Stimulated activated CD4-positive, alpha-beta T cell treated with anti-CD3 and anti-CD28 coated beads, Interleukin-1b, Interleukin-23, amount 100 ng/mL, for 1 hour (primary cell): ENCODE measurements at places on chromosomes 11 and 22.

DNA sequence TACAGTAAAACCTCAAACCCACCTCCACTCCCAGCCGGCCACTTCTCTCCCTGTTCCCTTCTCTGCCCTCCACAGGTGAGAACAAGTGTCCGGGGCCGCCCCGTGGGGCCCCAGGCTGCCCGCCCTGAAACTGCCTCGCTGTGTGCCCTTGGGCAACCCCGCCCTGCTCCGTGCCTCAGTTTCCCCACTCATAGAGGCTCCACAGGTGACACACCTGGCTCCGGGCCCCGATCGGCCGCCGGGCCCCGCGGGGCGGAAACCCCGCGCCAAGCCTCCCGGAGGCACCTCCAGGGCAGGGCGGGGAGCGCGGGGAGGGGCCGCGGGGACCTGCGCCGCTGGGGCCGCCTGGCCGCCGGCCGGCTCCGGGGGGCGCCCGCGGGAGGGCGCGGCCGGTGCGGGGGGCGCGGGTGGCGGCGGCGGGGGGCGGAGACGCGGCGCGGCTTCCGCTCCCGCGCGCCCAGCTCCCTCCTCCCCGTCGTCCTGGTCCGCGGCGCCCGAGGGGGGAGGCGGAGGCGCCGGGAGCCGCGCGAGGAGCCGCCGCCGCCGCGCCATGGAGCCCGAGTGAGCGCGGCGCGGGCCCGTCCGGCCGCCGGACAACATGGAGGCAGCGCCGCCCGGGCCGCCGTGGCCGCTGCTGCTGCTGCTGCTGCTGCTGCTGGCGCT is at the start of gene LRP5:
TSS of gene LRP5 (plus strand) at position 475 of the 663 bp plus-strand sequence. CDS start at position 599, 124 bp downstream.
- no peak for DNase-seq

- DNase-seq = no peak
Measured at GRCh38 chr11:94786264-94787126, 18.3 kb downstream of the AMOTL1 start.

DNA sequence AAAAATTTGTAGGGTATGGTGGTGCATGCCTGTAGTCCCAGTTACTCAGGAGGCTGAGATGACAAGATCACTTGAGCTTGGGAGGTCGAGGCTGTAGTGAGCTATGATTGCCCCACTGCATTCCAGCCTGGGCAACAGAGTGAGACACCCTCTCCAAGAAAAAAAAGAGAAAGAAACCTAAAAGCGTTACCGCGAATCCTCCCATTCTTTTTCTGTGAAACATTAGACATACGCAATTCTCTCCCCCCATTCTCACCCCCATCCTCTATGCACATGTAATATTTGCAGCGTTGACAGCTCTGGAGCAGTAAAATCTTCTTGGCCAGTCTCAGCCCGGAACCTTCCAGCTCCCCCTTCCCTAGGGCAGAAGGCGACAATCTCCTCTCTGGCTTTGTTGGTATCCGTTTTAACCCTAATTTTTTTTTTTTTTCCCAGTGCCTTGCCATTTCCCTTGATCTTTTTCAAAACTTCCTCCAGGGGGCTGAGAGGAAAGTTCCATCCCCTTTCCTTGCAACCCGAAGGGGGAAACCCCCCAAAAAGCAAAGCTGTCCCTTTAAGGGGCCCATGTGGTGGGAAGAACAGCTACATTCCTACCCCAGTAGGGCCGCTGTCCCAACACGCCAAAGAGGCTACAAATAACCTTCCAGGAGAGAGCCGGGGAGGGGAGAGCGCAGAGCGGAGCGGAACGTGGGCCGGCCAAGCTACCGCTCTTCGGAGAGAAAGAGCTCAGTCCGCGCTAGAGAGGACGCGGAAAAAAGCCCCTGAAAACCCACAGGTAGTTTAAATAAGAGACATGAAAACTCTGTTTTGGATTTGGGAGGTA is 1.9 kb downstream of the LRP4 start:
- no peak for DNase-seq

DNA sequence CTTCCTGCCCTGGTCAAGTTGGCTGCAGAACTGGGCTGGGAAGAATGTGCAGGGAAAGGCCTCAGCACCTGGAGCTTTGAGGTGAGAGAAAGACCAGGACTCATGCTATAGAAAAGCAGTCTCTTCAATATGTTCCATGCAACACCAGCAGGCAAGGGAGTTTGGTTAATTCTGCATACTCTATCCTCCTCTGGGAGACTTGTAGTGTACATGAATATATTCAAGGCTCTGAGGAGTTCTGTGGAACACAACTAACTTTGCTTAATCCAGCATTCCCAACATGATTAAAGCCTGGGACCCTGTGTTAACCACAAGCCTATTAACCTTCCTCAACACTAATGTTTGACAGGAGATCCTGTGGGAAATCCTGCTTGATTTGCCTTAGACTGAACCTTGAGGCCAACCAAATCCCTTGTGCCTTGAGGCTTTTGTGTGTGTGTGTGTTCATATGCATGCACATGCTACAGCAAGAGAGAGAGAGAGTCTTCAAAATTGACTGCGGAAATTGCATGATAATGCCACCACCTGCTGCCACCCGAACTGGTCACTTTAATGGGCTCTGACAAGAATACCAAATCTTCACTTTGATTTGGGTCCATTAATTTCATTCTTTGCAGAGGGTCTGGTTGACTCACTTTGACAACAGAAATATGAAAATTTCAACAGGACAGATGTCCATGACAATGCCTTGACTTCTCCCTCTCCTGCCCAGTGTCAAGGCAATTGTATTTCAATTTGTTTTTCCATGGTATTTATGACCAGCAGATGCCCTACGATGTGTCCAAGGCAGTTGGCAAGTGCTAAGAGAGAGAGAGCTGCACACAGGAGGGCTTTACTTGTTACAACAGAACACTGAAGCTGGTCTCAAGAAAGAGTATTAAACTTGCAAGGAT is 238.2 kb upstream of the ZBED5 start:
- DNase-seq = no peak

GRCh38 chr22:27207907-27208306 is 550.5 kb downstream of the MIAT start:
- DNase-seq = no peak

GRCh38 chr11:12600829-12601228 is 73.4 kb upstream of the TEAD1 start:
- DNase-seq = no peak

DNA sequence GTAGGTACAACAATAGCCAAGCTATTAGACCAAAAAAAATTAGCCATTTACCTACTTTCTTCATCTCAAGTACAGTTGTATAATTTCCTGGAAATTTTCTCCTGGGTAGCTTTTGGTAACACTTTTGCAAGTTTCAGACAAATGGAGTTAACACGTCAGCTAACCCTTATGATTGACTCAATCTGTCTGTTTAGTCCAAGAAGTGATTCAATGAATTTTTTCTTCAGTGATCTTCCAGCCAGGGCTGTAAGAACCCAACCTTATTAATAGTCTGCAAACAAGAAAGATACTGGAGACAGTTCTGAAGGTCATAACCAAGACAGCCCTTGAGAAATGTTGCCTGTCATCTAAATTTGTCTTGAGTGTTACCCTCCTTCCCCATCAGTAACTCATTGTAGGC is 30.1 kb upstream of the FIBIN start:
- DNase-seq = no peak

GRCh38 chr11:14614091-14614622 is 29.4 kb upstream of the PDE3B start:
- DNase-seq = no peak

DNA sequence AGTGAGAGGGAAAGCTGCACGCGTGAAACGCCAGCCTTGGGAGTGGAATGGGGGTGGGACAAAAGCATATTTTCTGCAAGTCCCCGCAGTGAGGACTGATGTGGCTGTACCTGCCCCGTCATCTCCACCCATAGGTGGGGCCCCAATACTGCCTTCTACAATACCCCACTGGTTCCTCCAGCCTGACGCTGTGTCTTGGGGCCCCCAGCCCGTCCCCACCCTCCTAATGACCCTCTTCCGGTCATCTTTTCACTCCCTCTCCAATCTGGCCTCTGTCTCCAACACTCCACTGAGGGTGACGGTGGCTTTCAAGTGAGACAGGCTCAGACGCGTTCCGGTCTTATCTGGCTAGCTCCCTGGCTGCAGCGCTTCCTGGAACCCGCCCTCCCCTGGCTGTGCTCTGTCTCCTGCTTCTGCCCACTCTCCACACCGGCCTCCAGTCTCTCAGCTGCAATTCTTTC is 104.2 kb downstream of the MICAL3 start:
- no peak for DNase-seq

GRCh38 chr22:40472051-40472450 is 101.7 kb downstream of the SGSM3 start:
- DNase-seq = no peak

DNA sequence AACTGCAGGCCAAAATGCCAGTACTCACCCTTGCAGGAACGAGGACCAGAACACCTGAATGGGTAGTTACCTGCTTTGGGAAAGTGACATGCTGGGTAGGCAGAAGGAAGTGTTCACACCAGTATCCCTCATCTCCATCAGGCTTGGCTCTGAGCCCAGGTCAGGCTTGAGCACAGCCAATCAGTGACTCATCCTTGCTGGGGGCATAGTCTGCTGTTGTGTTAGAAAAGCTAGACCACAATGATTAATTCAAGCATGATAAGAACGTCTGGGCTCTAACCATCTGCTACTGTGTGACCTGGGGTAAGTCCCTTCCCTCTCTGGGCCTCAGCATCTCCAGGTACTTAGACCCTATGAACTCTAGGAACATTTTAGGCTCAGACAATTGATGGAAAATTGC is 450.4 kb downstream of the MIAT start:
- no peak for DNase-seq

DNA sequence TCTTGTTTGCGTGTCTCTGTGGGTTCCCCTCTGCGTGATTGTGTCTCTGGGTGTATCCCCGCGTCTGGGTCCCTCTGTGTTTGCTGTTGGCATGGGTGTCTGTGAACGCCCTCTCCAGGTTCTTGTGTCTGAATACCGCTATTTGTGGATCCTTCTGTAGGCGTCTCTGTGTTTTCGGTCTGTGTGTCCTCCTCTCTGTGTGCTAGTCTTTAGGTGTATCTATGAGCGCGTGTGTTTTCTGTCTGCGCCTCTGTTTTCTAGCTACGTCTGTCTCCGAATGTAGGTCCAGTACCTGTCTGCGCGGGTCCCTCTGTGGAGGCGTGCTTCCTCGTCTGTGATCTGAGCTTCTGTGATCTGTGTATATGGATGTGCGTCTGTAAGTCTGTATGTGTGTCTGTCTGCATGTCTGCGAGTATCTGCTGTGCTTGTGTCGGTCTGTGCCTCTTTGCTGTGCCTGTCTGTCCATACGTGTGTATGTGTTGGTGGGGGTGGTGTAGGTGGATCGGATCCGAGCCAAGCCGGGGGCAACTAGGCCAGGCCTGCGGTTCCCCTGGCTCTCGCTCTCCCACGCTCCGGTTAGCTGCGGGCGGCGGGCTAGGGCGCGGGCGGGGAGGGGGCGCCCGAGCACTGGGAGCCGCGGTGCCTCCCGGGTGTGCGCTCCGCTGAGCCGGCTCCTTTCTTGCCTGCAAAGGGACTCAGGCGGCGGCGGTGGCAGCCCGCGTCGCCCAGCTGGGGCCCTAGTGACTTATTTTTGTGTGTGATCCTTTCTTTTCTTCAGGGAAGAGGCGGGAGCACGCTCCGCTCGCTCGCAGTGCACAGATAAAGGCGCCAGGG is 105.3 kb upstream of the E2F8 start:
- no peak for DNase-seq

DNA sequence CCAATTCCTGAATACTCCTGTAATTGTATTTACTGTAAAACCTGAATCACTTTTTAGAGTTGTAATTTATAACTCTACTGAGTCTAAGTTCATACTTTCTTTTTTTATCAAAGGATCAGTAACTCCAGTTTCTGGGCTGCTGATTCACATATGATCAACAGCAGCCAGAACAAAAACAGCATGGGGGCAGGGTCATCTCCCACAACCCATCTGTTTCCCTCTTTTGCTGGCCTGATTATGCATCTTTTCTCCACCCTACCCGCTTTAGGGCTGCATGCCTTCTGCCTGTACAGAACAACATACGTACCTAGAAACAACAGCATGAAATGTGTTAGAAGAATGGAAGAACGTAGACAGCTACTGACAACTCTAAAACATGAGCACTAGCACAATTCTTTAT is 76.0 kb downstream of the MRTFA start:
- no peak for DNase-seq

DNA sequence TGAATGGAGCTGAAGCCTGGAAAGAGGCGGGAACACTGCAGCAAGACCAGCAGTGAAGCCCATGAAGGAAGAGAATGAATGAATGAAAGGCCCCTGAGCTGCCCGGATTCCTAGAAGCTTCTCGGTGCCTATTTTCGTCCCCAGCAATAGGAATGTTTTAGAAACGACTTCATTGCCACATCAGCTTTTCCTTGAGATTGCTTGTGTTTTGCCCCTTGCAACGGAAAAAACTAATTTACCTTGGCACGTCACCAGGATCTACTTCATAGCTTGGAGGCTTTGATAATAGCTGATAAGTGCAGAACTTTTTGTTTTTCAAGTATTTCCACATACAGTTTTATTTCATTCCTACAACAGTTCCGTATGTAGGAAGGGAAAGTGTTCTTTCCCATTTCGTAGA is 248.9 kb upstream of the NARS2 start:
- DNase-seq = no peak

DNA sequence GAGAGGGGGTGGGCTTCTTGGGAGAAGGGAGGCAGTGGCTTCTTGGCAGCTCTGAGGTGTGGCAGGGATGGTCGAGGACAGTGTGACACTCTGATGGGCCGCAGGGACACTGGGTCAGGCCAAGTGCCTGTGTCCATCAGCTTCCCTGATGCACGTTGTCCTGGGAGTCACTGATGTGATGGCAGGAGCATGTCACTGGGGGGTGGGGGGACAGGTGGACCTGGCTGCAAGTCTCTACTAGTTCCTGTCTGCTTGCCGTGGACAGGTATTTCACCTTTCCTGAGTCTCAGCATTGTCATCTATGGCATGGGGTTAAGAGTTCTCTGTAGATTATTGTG is 592.9 kb downstream of the TBC1D22A start:
- DNase-seq = no peak
